ENCODE measurements at places on chromosomes 11 and 22. TPM values are rescaled to one million over a fixed set of nuclear protein-coding genes. Genes with fewer than 3 reads are reported as not detected.

LDHAL6A gene
- not detected for total RNA-seq

OVOL1 gene
- not detected for total RNA-seq

BTBD18 gene
- total RNA-seq, result not detected

TRIM66 gene
- total RNA-seq, result 5.9 TPM

KRTAP5-2 gene
- not detected for total RNA-seq

MS4A3 gene
- not detected for total RNA-seq

OR8J1 gene
- not detected for total RNA-seq

ROBO3 gene
- total RNA-seq, result 20.0 TPM

CCDC116 gene
- 0.23 TPM for total RNA-seq

GLB1L3 gene
- total RNA-seq, result not detected

SLC22A8 gene
- not detected for total RNA-seq

KRTAP5-1 gene
- total RNA-seq, result not detected

CHRDL2 gene
- total RNA-seq, result 10.6 TPM

WT1 gene
- 3.4 TPM for total RNA-seq

P2RX6 gene
- 0.19 TPM for total RNA-seq

SEPTIN5 gene
- total RNA-seq, result 29.8 TPM

YAP1 gene
- 203 TPM for total RNA-seq

GDPD4 gene
- total RNA-seq, result not detected

SLC22A9 gene
- total RNA-seq, result not detected

KCNC1 gene
- not detected for total RNA-seq

TBX10 gene
- total RNA-seq, result not detected

C1QTNF5 gene
- total RNA-seq, result 63.0 TPM

APOBEC3H gene
- total RNA-seq, result 0.24 TPM

APOL1 gene
- 69.3 TPM for total RNA-seq

ZNF70 gene
- total RNA-seq, result 6.2 TPM

TMEM151A gene
- total RNA-seq, result not detected

APOL3 gene
- 54.5 TPM for total RNA-seq

CRYAB gene
- total RNA-seq, result 713 TPM

PNPLA5 gene
- not detected for total RNA-seq

NLRP14 gene
- not detected for total RNA-seq

MYO18B gene
- total RNA-seq, result 0.38 TPM

TTC36 gene
- 0.43 TPM for total RNA-seq

FXYD6 gene
- 107 TPM for total RNA-seq

PGA5 gene
- total RNA-seq, result 0.42 TPM

TRIM6 gene
- total RNA-seq, result 1.8 TPM

TMEM9B gene
- total RNA-seq, result 20.6 TPM

RAG2 gene
- not detected for total RNA-seq

B3GAT1 gene
- 0.28 TPM for total RNA-seq

TRIM22 gene
- 40.7 TPM for total RNA-seq

POU2AF1 gene
- 0.23 TPM for total RNA-seq

ISX gene
- total RNA-seq, result not detected

SERPIND1 gene
- not detected for total RNA-seq

MRPL48 gene
- 15.8 TPM for total RNA-seq

GLB1L2 gene
- total RNA-seq, result 4.0 TPM

ADSL gene
- total RNA-seq, result 35.5 TPM

MUC2 gene
- total RNA-seq, result not detected

GAL3ST1 gene
- 2.5 TPM for total RNA-seq

ELMOD1 gene
- total RNA-seq, result 3.3 TPM

RCOR2 gene
- total RNA-seq, result 0.95 TPM

ZNHIT2 gene
- total RNA-seq, result 6.3 TPM

ATXN10 gene
- total RNA-seq, result 117 TPM

Measured in posterior vena cava (tissue), 2 donors.